ENCODE measurements at places on chromosomes 3 and 15. TPM values are rescaled to one million over a fixed set of nuclear protein-coding genes. Genes with fewer than 3 reads are reported as not detected.

EFCC1 gene
- 1.1 TPM for total RNA-seq

CORO2B gene
- total RNA-seq: 8.5 TPM

NCEH1 gene
- 21.4 TPM for total RNA-seq

- DNase-seq: no peak
Measured at GRCh38 chr3:60142009-60142408, 1092.2 kb upstream of the CFAP20DC start.

SERINC4 gene
- 0.18 TPM for total RNA-seq

TGM5 gene
- total RNA-seq: not detected

DNA sequence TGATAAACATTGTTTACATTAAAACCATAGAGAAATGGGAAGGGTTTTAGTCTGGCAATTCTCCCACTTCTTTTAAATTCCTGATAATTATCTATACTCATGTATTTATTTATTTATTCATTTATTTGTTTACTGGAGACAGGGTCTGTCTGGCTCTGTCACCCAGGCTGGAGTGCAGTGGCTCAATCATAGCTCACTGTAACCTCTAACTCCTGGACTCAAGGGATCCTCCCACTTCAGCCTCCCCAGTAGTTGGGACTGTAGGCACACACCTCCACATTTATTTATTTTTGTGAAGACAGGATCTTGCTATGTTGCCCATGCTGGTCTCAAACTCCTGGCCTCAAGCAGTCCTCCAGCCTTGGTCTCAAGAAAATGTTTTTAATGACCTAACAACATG is 2.5 kb upstream of the AEN start:
- no peak for DNase-seq

NOX5 gene
- total RNA-seq: not detected

DNA sequence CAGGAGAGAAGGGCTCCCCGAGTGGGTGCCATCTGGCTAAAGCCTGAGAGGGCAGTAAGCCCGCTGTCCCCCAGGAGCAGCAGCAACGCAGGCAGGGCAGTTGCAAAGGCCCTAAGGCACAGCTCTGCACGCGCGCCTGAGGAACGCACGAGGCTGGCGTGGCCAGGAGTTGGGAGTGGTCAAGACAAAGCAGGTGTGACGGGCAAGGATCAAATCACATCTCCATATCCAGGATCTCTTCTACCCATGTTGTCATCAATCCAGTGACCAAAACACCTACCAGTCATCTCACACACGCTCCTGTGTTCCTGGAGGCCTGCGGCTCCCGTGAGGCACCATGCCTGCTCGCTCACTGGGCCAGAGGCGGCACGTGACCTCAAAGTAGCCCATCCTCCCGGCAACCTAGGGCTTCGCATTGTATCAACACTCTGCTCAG is 59.5 kb downstream of the ERC2 start:
- no peak for DNase-seq

DNA sequence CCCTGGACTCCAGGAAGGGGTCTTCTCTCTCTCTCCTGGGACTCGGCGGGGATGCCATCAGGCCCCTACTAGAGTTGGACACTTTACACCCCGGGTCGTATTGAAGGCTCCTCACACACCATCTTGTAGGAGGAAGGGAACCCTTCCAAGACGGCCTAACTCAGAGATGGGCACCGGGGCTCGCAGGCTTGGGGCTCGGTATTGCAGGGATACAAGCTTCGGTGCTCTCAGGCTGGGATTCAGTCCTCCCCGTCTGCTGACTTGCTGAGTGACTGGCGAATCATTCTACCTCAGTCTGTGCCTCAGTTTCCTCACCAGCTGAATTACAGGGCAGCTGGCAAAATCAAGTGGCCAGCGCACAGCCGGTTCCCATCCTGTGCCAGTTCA is 419 bp upstream of the CALML4 start:
- peak; percentile 10 for DNase-seq

ISLR2 gene
- total RNA-seq: 1.9 TPM
